ENCODE measurements at places on chromosomes 7 and 10. TPM values are rescaled to one million over a fixed set of nuclear protein-coding genes. Genes with fewer than 3 reads are reported as not detected.

DNA sequence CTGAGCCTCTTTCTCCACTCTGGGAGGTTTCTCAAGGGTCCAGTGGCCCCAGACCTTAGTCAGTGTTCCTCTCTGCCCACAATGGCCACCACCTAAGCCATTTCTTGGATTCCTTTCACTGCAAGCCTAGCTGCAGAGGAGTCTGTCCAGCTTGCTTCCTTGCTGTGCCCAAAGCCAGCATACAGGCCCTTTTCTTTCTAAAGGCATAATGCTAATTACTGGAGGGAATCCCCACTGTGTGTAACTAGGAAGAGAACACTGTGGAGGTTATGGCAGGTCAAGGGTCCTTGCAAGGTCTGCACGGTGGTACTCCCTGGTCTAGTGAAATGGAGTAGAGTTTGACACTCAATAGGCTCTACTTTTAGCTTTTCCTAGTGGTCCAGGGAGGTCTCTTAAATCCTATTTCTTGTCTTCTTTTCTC lies 70.4 kb upstream of the CC2D2B start:
- peak overlapping the region; percentile 15 for H3K27ac ChIP-seq
- H3K4me1 ChIP-seq: peaks cover 12% of the 10 kb centered on the region
- no peaks in the 10 kb centered on the region for H3K36me3 ChIP-seq
- DNase-seq: no peak
- H3K27me3 ChIP-seq: no peaks in the 10 kb centered on the region
- no peak overlapping the region for H3K4me3 ChIP-seq

DNA sequence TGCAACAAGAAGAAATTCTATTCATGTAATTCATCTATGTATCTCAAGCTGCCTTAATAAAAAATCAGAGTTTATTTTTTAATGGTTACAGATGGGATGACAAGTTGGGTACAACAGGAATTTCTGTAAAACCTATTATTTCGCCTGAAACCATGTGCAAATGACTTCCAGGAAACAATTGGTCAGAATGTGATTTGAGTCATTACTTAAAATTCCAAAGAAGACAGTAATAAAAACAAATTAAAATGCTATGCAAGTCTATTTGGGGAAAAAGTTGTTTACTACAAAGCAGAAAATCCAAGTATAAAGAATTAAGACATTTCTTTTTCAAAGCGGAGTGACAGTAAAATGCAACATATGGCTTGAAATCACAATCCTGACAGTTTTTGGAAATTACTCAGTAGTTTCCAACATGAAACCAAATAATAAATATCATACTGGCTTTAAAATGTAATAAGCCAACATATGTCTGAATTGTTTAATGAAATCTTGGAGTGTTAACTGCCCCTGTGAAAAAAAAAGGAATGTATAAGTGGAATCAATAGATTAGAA lies 41.5 kb upstream of the SEMA3C start:
- no peak for DNase-seq
- H3K4me3 ChIP-seq: no peak overlapping the region
- H3K36me3 ChIP-seq: no peaks in the 10 kb centered on the region
- no peaks in the 10 kb centered on the region for H3K4me1 ChIP-seq
- no peak overlapping the region for H3K27ac ChIP-seq

GRCh38 chr7:26329520-26330255 lies 38.0 kb downstream of the SNX10 start:
- no peak overlapping the region for H3K4me3 ChIP-seq
- no peak for DNase-seq
- H3K4me1 ChIP-seq: peaks cover 8% of the 10 kb centered on the region

PILRA gene
- total RNA-seq: 3.0 TPM

- DNase-seq: no peak
- no peak overlapping the region for H3K27ac ChIP-seq
Measured at GRCh38 chr7:104584620-104585019, 256.2 kb downstream of the LHFPL3 start.

UROS gene
- total RNA-seq: 48.7 TPM

- DNase-seq: no peak
- no peaks in the 10 kb centered on the region for H3K36me3 ChIP-seq
- peaks cover 43% of the 10 kb centered on the region for H3K27me3 ChIP-seq
- H3K27ac ChIP-seq: no peak overlapping the region
- H3K4me1 ChIP-seq: peaks cover 12% of the 10 kb centered on the region
- H3K4me3 ChIP-seq: no peak overlapping the region
Measured at GRCh38 chr7:128217967-128218652, 23.0 kb upstream of the LEP start.

DNA sequence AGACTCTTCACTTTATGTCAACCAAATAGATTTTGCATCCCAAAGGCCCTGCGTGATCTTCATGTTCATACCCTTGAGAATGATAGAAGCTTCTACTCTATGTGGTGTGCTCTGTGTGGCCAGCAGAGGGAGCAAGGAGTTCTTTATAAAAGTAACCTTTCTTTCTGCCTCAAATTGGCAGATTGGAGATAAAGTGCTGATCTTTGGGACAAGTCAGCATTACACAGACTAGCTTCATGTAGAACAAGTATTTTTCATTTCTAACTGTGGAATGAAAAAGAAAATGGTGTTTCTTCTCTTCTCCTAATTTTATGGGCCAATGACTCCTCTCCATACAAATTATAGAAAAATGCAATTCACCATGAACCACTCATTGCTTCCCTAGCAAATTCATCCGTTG lies 1214.1 kb downstream of the SORCS1 start:
- no peaks in the 10 kb centered on the region for H3K27me3 ChIP-seq
- peak; percentile 49 for DNase-seq
- H3K4me3 ChIP-seq: no peak overlapping the region
- H3K36me3 ChIP-seq: no peaks in the 10 kb centered on the region

UCMA gene
- 1.9 TPM for total RNA-seq

DNA sequence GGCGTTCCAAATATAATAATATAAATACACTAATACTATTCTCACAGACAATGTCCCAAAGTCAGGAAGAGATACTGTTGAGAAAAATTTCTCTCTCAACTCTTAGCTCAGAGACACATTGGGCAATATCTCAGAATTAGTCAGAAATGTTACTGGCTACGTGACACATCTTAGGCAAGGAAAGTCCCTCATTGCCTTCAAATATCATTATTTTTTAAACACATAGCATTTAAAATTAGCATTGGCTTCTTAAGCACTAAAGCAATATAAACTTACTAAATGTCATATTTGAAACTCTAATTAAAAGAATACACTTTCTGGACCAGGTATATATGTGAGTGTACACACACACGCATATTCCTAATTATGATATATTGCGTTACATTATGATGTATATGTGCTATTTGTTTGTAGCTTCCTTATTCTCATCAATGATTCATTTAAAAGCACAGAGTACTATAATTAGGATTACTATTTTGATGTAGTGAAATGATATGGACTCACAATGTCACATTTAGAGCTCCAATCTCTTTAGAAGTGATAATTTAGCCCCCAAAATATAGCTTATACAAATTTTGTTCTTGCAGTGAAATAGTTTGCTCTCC lies 255.8 kb downstream of the TWIST1 start:
- H3K4me3 ChIP-seq: no peak overlapping the region
- no peaks in the 10 kb centered on the region for H3K27me3 ChIP-seq
- DNase-seq: no peak
- H3K36me3 ChIP-seq: no peaks in the 10 kb centered on the region

DNA sequence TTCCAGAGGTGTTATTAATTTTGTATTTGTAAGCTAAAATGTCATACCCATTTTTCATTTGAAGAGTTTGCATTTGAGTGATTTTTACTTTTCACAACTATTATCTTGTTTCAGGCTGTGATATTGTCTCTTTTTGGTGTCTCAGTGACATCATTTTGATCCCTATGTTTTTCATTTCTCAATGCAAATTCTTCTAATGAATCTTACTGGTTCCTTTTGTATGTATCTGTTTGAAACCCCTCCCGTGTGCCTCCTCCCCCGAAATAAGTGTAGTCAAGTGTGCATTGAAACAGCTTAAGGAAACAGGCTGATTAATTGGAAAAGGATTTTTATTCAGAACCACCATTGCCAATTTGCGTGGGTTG lies 77.8 kb downstream of the SHH start:
- DNase-seq: no peak
- no peaks in the 10 kb centered on the region for H3K27me3 ChIP-seq
- peaks cover 7% of the 10 kb centered on the region for H3K4me1 ChIP-seq
- peak overlapping the region; percentile 53 for H3K27ac ChIP-seq

DNA sequence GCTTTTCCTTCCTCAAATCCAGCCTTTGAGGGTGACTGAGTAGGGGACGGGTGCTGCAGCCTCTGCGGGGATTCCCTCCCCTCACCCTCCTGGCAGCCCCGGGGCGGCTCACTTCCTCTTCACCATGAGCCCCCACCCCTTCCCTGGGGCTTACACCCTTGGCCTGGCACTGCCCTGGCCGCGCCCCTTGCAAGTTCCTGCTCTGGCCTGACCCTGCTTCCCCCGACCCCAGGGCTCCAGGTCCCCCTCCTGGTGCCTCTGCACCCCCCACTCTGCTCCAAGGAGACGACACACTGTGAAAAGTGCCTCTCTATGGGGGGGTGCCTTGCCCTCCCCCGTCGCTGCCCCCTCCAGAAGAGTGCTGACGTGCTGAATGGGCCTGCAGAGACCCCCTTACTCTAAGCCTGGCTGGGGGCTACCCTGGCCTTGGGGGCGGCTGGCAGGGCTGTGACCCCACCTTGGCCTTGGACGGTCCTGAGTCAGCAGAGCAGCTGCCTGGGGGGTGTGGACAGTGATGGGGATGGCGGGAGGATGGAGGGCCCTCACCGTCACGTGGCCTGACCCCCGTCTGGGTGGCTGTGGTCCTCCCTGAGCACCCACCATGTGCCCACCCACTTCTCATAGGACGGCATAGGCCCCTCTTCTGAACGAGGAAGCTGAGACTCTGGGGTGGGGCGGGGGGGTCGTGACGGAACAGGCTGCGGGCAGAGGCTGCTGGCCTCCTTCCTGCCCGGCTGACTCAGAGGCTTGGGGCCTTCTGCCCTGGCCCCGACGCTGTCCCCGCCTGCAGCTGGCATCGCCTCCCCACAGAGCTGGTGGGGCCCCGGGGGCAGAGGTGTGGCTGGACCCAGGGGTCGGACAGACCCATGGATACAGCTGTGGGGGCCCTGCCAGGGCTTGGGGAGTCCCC lies 9.8 kb downstream of the LFNG start:
- peaks cover 19% of the 10 kb centered on the region for H3K4me1 ChIP-seq
- H3K27ac ChIP-seq: no peak overlapping the region
- H3K27me3 ChIP-seq: no peaks in the 10 kb centered on the region
- H3K4me3 ChIP-seq: no peak overlapping the region
- peaks cover 7% of the 10 kb centered on the region for H3K36me3 ChIP-seq
- no peak for DNase-seq

DRGX gene
- not detected for total RNA-seq

SLC16A9 gene
- 4.0 TPM for total RNA-seq

CSTF2T gene
- 27.5 TPM for total RNA-seq

DNA sequence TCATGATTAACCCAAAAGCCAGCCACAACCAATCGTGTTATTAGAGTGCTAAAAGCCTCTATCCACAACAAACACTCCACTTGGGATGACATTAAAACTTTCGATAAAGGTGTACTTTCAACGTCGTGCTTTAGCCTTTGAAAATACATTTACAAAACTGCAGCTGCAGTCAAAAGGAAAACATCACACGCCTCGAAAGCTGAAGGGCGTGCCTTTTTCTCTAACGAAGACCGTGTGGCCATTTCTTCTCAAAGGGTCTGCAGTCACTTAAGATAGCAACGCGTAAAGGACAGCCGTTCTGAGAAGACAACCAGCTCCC lies 1.1 kb downstream of the ARHGAP12 start:
- peaks cover 38% of the 10 kb centered on the region for H3K4me1 ChIP-seq
- peak overlapping the region; percentile 92 for H3K4me3 ChIP-seq
- peak overlapping the region; percentile 91 for H3K27ac ChIP-seq
- no peak for DNase-seq
- H3K36me3 ChIP-seq: peaks cover 15% of the 10 kb centered on the region

SPDYE11 gene
- total RNA-seq: not detected

DNA sequence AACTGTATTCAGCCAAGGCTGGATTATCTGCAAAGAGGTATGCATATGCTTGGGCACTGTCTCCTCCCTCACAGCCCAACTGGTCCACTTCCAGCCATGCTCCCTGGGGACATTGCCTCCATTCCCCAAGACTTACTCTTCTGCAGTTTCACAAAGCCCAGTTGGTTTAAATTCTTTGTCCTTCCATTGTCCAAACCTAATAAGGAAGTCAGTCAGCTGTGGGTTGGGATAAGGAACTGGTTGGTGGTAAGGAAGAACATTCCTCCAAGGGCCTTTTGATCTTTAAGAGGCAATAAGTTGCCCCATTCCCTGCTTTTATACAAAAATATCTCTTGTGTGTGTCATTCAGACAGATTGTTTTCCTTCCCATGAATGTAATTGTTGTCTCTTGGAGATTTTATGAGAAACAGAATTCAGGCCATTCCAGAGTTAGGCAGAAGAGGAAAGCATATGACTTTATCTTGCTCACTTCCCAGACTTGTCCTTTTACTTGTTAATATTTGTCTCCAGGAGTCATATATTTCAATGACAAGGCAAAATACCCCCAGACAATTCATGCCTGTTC lies 673.7 kb downstream of the SUGCT start:
- peaks cover 2% of the 10 kb centered on the region for H3K27me3 ChIP-seq
- H3K4me1 ChIP-seq: 0 out of 2 replicates have a peak, but pooled peaks cover 5% of the 10 kb centered on the region
- DNase-seq: no peak
- H3K4me3 ChIP-seq: no peak overlapping the region
- peaks cover 14% of the 10 kb centered on the region for H3K36me3 ChIP-seq

All from WTC11 (cell line).